ENCODE measurements at places on chromosomes 2 and 18. TPM values are rescaled to one million over a fixed set of nuclear protein-coding genes. Genes with fewer than 3 reads are reported as not detected.

GRCh38 chr2:100194951-100195350 is 52.6 kb upstream of the AFF3 start:
- no peak for DNase-seq
- H3K4me1 ChIP-seq, result no peaks in the 10 kb centered on the region
- H3K27me3 ChIP-seq, result no peaks in the 10 kb centered on the region
- no peak overlapping the region for H3K27ac ChIP-seq

The ASIC4 gene
- polyA plus RNA-seq, result not detected

- H3K4me1 ChIP-seq, result no peaks in the 10 kb centered on the region
- H3K27me3 ChIP-seq, result peaks cover 4% of the 10 kb centered on the region
- H3K4me3 ChIP-seq, result no peak overlapping the region
These were observed 325.3 kb upstream of the MYT1L start for GRCh38 chr2:2656115-2657011.

DNA sequence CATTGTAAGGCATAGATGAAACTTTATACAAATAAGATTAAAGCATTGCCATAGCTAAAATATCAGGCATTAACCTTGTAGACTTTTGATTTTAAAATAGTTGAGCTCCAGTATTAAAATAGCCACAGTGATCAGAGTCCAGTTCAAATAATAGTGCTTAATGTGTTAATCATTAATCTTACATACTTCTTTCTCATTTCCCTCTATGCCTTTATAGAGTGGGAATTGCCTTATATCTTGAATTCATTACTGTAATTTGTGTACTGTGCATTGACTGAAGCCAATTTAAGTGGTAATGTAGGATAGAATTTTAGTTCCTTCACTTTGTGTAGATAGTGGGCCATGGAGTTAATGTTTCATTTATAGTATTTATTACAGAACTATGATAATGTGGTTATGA is 549.2 kb upstream of the VWC2L start:
- H3K27ac ChIP-seq, result no peak overlapping the region
- H3K4me1 ChIP-seq, result no peaks in the 10 kb centered on the region
- no peak for DNase-seq
- no peak overlapping the region for H3K4me3 ChIP-seq

The ZBTB14 gene
- polyA plus RNA-seq, result 5.4 TPM

- H3K4me3 ChIP-seq, result no peak overlapping the region
- DNase-seq, result no peak
- no peaks in the 10 kb centered on the region for H3K36me3 ChIP-seq
These were observed 665.4 kb downstream of the BCL11A start for GRCh38 chr2:59888015-59888414.

GRCh38 chr18:12464731-12465130 is 57.0 kb downstream of the PRELID3A start:
- H3K4me3 ChIP-seq, result no peak overlapping the region
- no peak overlapping the region for H3K27ac ChIP-seq
- no peak for DNase-seq
- H3K4me1 ChIP-seq, result no peaks in the 10 kb centered on the region
- H3K27me3 ChIP-seq, result no peaks in the 10 kb centered on the region

The HOXD12 gene
- not detected for polyA plus RNA-seq

The UBXN4 gene
- 51.8 TPM for polyA plus RNA-seq

GRCh38 chr18:12569791-12570190 is 88.1 kb downstream of the SPIRE1 start:
- H3K27me3 ChIP-seq, result no peaks in the 10 kb centered on the region
- no peak overlapping the region for H3K27ac ChIP-seq
- H3K36me3 ChIP-seq, result no peaks in the 10 kb centered on the region
- no peak for DNase-seq

GRCh38 chr2:145220496-145220895 is 700.6 kb upstream of the ZEB2 start:
- no peaks in the 10 kb centered on the region for H3K4me1 ChIP-seq
- H3K4me3 ChIP-seq, result no peak overlapping the region
- H3K27ac ChIP-seq, result no peak overlapping the region
- DNase-seq, result no peak

DNA sequence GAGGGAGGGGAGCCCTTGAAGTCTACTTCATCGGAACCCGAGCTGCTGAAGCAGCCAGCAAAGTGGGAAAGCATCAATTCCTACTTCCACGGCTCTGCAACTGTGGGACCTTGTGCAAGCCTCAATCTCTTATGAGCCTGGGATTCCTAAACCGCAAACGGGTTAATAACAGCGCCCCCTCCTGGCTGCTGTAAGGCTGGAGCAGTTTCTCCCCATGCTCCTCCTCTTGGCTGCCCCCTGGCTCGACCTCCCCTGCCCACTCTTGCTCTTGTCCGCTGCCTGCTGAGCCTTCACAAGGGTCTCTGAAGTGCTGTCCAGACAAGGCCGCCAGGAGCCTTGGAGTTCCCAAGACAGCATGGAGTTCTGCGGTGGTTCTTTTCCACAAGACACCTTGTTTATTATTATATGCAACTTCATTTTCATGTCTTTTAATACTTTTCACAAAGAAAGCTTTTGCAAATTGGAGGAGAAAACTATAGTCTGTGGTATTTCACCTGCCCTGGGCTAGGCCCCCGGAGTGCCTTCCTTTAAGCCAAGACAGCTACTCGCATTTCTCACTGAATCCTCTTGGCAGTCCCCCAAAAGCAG is 157.2 kb downstream of the DDX1 start:
- no peaks in the 10 kb centered on the region for H3K4me1 ChIP-seq
- no peak overlapping the region for H3K27ac ChIP-seq
- no peaks in the 10 kb centered on the region for H3K36me3 ChIP-seq
- DNase-seq, result no peak

DNA sequence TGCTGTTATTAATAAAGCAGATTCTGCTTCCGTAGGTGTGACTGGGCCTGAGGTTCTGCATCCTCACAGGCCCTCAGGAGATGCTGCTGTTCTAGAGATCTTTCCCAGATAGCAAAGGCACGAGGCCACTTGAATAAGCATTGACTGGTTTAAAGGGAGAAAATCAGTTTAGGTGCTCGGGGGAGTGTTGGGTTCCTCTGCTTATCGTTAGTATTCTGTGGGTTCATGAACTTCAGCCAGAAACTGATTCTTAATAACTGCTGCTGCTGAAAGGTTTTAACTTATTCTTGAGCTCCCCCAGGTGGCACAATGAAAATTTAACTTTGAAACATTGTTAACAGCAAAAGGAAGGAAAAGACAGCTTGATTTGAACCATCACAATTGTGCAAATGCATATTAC is 56.9 kb downstream of the ITGA6 start:
- no peaks in the 10 kb centered on the region for H3K4me1 ChIP-seq
- H3K27me3 ChIP-seq, result no peaks in the 10 kb centered on the region
- H3K4me3 ChIP-seq, result no peak overlapping the region
- H3K36me3 ChIP-seq, result peaks cover 66% of the 10 kb centered on the region
- H3K27ac ChIP-seq, result no peak overlapping the region
- no peak for DNase-seq

The CD8B2 gene
- polyA plus RNA-seq, result not detected

GRCh38 chr18:7974200-7974874 is 407.2 kb downstream of the PTPRM start:
- no peak overlapping the region for H3K4me3 ChIP-seq
- H3K36me3 ChIP-seq, result no peaks in the 10 kb centered on the region
- DNase-seq, result no peak
- H3K4me1 ChIP-seq, result no peaks in the 10 kb centered on the region

DNA sequence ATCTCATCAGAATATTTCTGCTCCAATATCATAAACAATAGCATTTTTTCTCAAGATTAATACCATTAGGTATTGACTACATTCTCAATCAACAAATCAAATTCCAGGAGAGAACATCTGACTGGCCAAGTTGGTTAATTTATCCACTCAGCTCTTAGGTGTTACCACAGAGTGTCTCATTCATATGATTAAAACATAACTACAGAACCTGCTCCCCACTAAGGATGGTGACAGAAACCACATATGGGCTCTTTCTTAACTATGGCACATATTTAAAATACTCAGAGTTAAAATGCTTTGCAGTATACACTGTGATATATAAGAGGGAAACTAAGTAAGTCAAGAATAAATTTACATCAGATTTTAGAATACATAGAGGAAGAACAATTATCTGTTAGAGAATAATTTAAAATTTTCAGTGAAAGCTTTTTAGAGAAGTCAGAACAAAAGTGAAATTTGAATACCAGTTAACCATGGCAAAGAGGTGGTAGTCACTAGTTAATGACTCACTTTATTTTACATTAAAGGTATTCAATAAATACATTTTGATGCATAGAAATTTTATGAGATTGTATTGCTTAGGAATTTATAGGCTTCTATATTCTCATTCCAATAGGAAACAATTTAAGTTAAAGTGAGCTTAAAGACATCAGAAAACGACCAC is 1120.8 kb upstream of the TMEFF2 start:
- H3K4me1 ChIP-seq, result no peaks in the 10 kb centered on the region
- no peak overlapping the region for H3K4me3 ChIP-seq
- no peaks in the 10 kb centered on the region for H3K36me3 ChIP-seq
- no peak for DNase-seq

- H3K4me3 ChIP-seq, result no peak overlapping the region
- no peaks in the 10 kb centered on the region for H3K27me3 ChIP-seq
- H3K36me3 ChIP-seq, result no peaks in the 10 kb centered on the region
- DNase-seq, result peak; percentile 69
- no peak overlapping the region for H3K27ac ChIP-seq
These were observed 8.5 kb upstream of the THNSL2 start for GRCh38 chr2:88161446-88162244.

- no peaks in the 10 kb centered on the region for H3K27me3 ChIP-seq
- H3K4me1 ChIP-seq, result peaks cover 20% of the 10 kb centered on the region
- no peak overlapping the region for H3K27ac ChIP-seq
- no peak for DNase-seq
- no peak overlapping the region for H3K4me3 ChIP-seq
These were observed 85.8 kb downstream of the EPAS1 start for GRCh38 chr2:46383113-46383395.

- H3K4me3 ChIP-seq, result no peak overlapping the region
- no peak overlapping the region for H3K27ac ChIP-seq
- no peaks in the 10 kb centered on the region for H3K36me3 ChIP-seq
- DNase-seq, result no peak
- H3K4me1 ChIP-seq, result no peaks in the 10 kb centered on the region
These were observed 51.1 kb downstream of the LPIN2 start for GRCh38 chr18:2961821-2962220.

The PIEZO2 gene
- 0.08 TPM for polyA plus RNA-seq

DNA sequence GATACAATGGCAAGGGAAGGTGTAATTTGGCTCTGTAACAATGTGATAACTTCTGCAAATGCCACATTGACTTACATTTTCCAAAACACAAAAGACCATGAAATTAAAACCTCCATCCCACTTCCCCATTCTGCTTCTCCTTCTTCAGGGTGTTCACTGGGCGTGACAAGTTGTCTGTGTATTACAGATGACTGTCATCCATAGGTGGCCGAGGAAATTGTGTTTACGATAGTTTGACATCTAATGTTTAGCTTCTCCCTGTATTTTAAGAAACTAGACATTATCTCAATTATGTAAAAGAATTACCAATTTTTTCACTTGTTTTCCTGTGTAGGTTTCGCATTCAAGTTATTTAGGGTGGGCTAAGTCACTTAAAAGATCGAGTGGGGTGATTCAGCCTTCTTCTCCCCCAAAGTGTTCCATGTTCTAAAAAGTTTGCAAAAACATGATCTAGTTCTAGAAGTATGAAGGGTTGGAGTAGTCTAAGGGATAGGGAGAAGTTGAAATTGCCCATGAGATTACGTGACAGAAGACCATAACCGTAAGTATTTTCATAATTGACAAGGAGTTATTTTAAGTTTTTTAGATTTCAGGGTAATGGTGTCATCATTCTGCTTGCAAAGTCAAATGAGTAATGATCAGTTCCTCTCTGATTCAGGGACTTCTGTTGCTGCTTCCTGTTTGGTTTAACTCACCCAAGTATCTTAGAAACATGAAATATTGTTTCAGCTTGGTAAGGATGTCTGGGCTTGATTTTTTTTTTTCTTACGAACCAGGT is 25.2 kb upstream of the CYTIP start:
- H3K27ac ChIP-seq, result no peak overlapping the region
- no peak for DNase-seq
- no peaks in the 10 kb centered on the region for H3K36me3 ChIP-seq
- H3K4me3 ChIP-seq, result no peak overlapping the region
- no peaks in the 10 kb centered on the region for H3K27me3 ChIP-seq

- no peak overlapping the region for H3K27ac ChIP-seq
- H3K36me3 ChIP-seq, result no peaks in the 10 kb centered on the region
- H3K27me3 ChIP-seq, result no peaks in the 10 kb centered on the region
- DNase-seq, result no peak
- H3K4me1 ChIP-seq, result peaks cover 5% of the 10 kb centered on the region
These were observed 380.5 kb downstream of the DLGAP1 start for GRCh38 chr18:4074647-4075046.

The ABCG5 gene
- not detected for polyA plus RNA-seq

- no peaks in the 10 kb centered on the region for H3K36me3 ChIP-seq
- DNase-seq, result no peak
- peaks cover 11% of the 10 kb centered on the region for H3K4me1 ChIP-seq
- H3K4me3 ChIP-seq, result no peak overlapping the region
- no peak overlapping the region for H3K27ac ChIP-seq
These were observed 352.6 kb downstream of the TNS1 start for GRCh38 chr2:217650229-217650628.

GRCh38 chr2:199955007-199955338 is 318 bp downstream of the TYW5 start:
- no peak for DNase-seq
- peaks cover 15% of the 10 kb centered on the region for H3K4me1 ChIP-seq
- H3K27me3 ChIP-seq, result no peaks in the 10 kb centered on the region
- peaks cover 5% of the 10 kb centered on the region for H3K36me3 ChIP-seq
- H3K4me3 ChIP-seq, result peak overlapping the region; percentile 98

The SULT1C4 gene
- polyA plus RNA-seq, result not detected

GRCh38 chr2:195795879-195796278 is 138.9 kb downstream of the SLC39A10 start:
- no peak for DNase-seq
- no peaks in the 10 kb centered on the region for H3K4me1 ChIP-seq
- H3K36me3 ChIP-seq, result no peaks in the 10 kb centered on the region
- no peak overlapping the region for H3K27ac ChIP-seq

The LCLAT1 gene
- polyA plus RNA-seq, result 17.1 TPM

The PARD6G gene
- 23.6 TPM for polyA plus RNA-seq

The OTX1 gene
- 0.54 TPM for polyA plus RNA-seq

DNA sequence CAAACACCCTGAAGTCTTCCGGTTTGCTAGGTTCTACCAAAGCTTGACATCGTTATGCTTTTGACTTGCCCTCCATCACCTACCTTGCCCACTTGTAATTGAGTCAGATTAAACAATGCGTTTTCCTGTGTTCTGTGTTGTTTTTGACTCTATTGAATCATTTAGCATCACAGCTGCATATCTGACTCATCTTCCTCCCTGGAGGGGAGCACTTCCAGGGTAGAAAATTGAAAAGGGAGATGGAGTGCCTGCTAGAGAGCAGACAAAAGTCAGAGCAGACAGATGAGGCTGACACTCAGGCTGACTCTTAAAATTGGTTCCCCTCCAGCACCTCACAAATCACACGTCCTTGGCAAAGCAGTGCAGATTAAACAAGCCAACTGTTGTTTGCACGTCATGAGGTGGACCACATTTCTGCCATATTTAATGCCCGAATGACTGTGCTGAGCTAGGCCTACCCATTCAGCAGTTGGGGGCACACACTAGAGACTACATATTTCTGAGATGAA is 2.2 kb downstream of the MPP4 start:
- peaks cover 43% of the 10 kb centered on the region for H3K4me1 ChIP-seq
- H3K27me3 ChIP-seq, result no peaks in the 10 kb centered on the region
- H3K27ac ChIP-seq, result peak overlapping the region; percentile 55
- peaks cover 4% of the 10 kb centered on the region for H3K36me3 ChIP-seq
- no peak overlapping the region for H3K4me3 ChIP-seq

GRCh38 chr18:70536370-70537062 is 247.7 kb downstream of the SOCS6 start:
- no peak overlapping the region for H3K27ac ChIP-seq
- no peak for DNase-seq
- H3K36me3 ChIP-seq, result no peaks in the 10 kb centered on the region
- no peak overlapping the region for H3K4me3 ChIP-seq
- H3K27me3 ChIP-seq, result no peaks in the 10 kb centered on the region
- H3K4me1 ChIP-seq, result no peaks in the 10 kb centered on the region
